ENCODE measurements at places on chromosomes 4 and X. TPM values are rescaled to one million over a fixed set of nuclear protein-coding genes. Genes with fewer than 3 reads are reported as not detected.

Gene MID1
- total RNA-seq = 34.6 TPM

Gene CCNA2
- total RNA-seq = 8.0 TPM

Gene SLC9B2
- total RNA-seq = 14.6 TPM

Gene STAG2
- total RNA-seq = 17.6 TPM

Gene LINC00632
- total RNA-seq = 10.2 TPM

Gene H2AZ1
- 73.0 TPM for total RNA-seq

Gene RHOXF1
- total RNA-seq = 35.0 TPM

Gene AR
- total RNA-seq = 34.3 TPM

Gene NXF2
- 19.1 TPM for total RNA-seq

Gene CT45A2
- not detected for total RNA-seq

Gene NDP
- total RNA-seq = 1.3 TPM

Gene DCX
- 0.19 TPM for total RNA-seq

Gene CLNK
- total RNA-seq = 0.12 TPM

Gene TBC1D9
- total RNA-seq = 13.1 TPM

Gene F9
- total RNA-seq = 0.06 TPM

Gene TCEAL7
- 5.5 TPM for total RNA-seq

Gene UGT2A1
- total RNA-seq = 0.12 TPM

Gene TBC1D8B
- 23.8 TPM for total RNA-seq

Gene BEX4
- total RNA-seq = 125 TPM

Gene CHRDL1
- total RNA-seq = 8.4 TPM

Gene CTAG1B
- total RNA-seq = 20.3 TPM

Gene PDGFRA
- total RNA-seq = 46.5 TPM

Gene JCHAIN
- total RNA-seq = not detected

Gene PRR32
- total RNA-seq = not detected

Gene HNRNPH2
- 39.5 TPM for total RNA-seq

Gene INTS12
- total RNA-seq = 23.2 TPM

Gene RIBC1
- total RNA-seq = 41.6 TPM

Gene ODAM
- not detected for total RNA-seq

Gene CDKL5
- total RNA-seq = 21.1 TPM

Gene HTN1
- not detected for total RNA-seq

Gene ZNF185
- total RNA-seq = 5.9 TPM

Gene C1QTNF7
- total RNA-seq = 5.1 TPM

Gene TRO
- 31.2 TPM for total RNA-seq

Gene SULT1E1
- not detected for total RNA-seq

Gene PLS3
- 26.6 TPM for total RNA-seq

Gene TKTL1
- total RNA-seq = 268 TPM
